CD4-positive, alpha-beta T cell treated with Interferon gamma for 1 hour (primary cell): ENCODE measurements at places on chromosomes 6 and 20.
A peak's percentile ranks its signal among the peaks of the same experiment; 100 is the strongest.

GRCh38 chr6:17349427-17349826 lies 44.0 kb upstream of the CAP2 start:
- no peak for DNase-seq

DNA sequence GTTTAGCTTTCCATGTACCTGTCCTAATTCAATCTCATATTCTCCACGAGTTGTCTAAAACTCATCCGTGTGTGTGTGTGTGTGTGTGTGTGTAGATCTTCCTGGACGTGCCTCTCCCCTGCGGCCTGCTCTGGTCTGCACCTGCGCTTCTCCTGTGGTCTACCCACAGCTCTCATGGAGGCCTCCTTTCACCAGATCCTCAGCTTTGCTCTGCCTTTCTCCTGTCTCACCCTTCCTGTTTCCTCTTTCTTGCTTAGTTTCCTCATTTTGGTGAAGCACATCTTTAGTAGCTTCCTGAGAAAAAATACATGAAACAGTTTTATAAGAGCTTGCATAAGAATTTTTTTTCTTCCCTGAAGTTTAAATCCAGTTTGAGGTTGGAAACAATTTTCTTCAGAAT lies 18.1 kb downstream of the SLX4IP start:
- peak; percentile 36 for DNase-seq

GRCh38 chr6:121873595-121873994 lies 438.1 kb downstream of the GJA1 start:
- no peak for DNase-seq

- DNase-seq, result no peak
Measured at GRCh38 chr6:89792881-89793280, 26.7 kb downstream of the MDN1 start.

- DNase-seq, result no peak
Measured at GRCh38 chr20:528923-529604, 14.5 kb downstream of the CSNK2A1 start.

DNA sequence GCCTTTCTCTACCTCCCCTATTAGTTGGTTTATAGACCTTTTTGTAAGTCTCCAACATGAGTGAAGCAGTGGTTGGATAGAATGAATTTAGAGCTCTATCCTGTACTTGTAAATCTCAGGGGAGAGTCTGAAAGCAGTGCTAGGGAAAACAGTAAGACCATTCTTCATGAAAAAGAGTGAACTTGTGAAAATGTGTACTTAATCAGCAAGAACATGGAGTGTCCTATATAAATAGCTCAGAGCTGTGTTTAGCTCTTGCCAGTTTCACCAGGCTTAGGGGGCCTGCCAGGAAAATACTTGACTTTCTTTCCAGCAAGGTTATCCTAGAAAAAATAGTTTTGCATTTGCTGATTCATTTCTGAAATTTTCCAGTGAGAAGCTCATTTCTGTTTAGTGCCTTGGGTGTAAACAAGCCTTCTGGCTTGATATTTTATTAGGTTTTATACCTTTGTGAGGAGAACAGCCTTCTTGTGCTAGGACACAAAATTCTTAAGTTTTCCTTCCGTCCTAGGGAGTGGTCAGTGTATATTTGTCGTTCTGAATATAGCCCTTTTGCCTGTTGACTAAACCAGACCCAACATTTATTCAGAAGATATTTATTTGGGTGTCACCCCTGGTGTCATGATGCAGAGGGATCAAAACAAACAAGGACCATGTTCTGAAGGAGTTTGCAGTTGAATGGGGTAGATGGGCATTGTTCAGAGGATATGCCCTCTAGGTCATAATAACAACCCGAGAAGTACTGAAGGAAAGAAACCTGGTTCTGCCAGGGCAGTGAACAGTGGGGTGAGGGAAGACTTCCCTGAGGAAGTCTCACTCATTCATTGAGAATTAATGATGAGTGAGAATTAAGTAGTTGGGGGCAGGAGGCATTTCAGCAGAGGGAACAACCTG lies 7.6 kb downstream of the ARFGEF2 start:
- no peak for DNase-seq

GRCh38 chr6:165753506-165753905 lies 90.5 kb upstream of the PDE10A start:
- DNase-seq, result no peak

- no peak for DNase-seq
Measured at GRCh38 chr6:167552961-167553735, 228.3 kb downstream of the TTLL2 start.

DNA sequence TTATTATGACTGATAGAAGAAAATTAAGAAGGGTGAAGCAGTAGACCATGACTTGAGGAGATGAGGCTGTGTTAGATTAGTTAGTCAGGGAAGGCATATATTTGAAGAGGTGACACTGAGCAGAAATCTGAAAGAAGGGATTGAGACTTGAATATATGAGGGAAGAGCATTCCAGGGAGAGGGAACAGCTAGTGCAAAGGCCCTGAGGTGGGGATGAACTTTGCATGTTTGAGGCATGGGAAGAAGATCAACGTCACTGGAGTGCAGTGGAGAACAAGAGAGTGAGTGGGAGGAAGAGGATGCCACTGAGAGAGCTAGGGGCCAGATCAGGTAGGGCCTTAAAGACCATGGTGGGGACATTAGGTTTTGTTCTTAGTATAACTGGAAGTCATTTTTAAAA lies 119.0 kb downstream of the ZDHHC14 start:
- DNase-seq, result no peak

- no peak for DNase-seq
Measured at GRCh38 chr6:153032255-153032882, 29.9 kb upstream of the MTRF1L start.

GRCh38 chr20:36572701-36573102 lies 695 bp upstream of the TGIF2 start:
- peak; percentile 68 for DNase-seq

GRCh38 chr6:54134935-54135334 lies 23.7 kb downstream of the MLIP start:
- DNase-seq, result no peak

GRCh38 chr6:98574984-98575383 lies 259.4 kb upstream of the POU3F2 start:
- DNase-seq, result no peak

DNA sequence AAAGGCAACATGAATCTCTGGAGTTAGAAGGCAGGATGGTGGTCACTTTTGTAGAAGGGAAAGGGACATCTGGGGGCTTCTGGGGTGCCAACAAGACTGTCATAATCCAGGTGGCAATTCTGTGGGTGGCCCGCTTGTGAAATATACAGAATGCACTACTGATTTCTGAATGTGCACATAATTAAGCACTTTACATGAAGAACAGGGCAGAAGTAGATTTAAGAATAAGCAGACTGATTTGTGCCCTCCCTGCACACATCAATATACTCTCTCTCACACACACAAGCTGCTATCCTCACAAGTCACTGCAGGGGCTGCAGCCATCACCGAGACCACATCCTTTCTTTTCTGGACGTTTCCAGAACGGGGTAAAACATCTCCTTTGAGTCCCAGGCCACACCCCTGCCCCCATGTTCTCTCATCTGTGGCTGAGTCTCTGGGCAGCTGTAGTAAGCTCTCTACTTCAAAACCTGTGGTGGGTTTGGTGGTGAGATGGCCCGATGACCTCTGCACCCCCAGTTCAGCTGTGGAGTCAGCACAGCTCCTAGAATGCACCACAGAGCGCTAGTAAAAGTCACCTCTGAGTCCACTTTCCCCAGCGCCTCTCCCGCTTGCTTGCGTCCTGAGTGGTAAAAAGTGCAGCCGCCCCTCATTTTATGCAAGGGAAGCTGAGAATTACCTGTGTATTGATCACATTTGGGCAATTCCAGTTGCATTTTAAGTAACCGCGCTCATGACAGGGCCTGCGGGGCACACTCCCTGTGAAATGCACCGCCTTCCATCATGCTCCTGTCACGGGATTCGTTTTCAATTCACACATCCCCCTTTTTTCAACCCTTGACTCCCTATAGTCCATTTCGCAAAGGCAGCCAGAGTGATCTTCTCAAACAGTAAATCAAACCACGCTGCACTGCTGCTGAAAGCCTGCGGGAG lies 115.5 kb downstream of the NFATC2 start:
- DNase-seq, result no peak

GRCh38 chr6:35808688-35809087 lies 3.5 kb downstream of the LHFPL5 start:
- DNase-seq, result no peak

- no peak for DNase-seq
Measured at GRCh38 chr20:60062431-60063047, 104.3 kb downstream of the CDH26 start.

- DNase-seq, result no peak
Measured at GRCh38 chr6:15761045-15761502, 98.2 kb upstream of the DTNBP1 start.

DNA sequence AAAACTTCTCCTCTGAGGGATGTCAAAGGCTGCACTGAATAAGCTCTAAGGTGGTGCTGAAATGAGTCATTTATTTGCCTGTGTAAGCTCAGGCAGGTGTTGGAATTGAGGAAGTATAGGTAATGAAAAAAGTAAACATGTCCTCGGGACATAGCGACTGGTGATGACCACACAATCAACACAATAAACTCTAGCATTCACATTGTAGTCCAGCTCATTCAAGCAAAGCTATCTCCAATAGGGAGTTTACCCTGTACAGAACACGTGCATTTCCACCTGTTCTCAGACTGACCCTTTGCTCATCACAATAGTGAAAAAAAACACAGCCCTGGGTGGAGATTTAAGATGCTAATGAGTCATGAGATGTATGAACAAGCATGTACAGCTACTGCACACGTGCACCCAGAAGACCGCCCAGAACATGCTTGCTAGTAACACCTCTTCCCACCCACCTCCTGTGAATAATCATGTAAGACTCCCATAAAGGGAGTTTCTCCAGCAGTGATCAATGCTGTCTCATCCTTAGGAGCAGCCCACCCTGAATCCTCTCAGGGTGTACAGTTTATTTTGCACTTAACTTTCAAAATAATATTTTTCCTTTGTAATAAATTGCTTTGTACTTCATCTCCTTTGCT lies 33.0 kb upstream of the POU5F1 start:
- DNase-seq, result peak; percentile 64

DNA sequence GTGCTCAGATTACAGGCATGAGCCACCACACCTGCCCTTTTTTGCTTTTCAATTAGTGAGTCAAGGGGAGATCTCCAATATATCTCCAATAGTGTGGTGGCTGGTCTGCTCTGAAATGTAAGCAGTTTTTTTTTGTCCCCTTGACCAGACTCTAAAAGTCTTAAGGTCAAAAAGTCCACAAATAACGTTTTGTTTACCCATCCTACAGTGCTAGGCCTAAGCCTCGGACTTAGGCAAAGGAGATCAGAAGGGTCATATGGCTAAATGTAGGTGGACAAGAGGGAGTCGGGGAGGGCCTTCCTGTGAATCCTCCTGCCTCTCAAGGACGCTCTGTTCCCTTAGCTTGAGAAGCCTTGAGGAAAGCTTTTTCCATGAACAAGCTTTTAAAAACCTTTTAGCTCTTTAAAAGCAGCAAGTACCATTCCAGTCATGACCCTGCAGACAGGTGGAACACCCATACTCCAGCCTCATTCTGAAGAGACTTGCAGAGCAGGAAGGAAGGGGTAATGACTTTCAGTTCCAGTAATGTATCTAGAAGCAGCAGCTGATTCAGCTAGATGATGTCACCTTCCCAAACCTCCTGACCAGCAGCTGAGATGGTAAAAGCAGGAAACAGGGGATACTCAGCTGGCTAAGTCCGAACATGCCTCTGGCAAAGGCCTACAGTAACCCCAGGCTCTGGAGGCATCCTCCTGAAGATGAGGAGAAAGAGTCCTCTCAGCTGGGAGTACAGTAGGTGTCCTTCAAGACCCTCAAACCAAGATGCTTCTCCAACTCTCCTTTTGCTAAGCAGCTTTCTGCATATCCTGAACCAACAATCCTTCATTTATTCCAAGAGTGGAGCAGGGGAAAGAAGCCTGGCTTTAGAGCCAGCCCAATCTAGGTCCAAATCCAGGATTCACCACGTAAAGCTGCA lies 23.6 kb downstream of the BCL2L1 start:
- no peak for DNase-seq

DNA sequence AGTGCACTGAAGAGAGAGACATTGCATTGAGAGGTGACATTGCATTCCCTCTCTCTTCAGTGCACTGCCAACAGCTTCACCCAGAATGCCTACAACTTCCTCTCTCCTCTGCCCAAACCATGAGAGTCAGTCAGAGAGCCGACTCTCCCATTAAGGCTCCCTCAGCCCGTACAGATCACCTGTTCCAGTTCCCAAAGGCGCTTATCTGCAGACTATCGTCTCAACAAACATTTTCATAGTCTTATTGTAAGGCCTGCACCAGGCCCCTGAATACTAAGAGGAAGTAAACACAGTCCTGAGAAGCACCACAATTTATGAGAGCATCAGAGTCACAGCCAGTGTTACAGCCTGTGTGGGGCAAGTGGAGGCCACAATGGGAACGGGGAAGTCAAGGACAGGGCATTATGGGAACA lies 53.7 kb downstream of the GFOD1 start:
- no peak for DNase-seq

GRCh38 chr6:32947552-32948465 lies 5.1 kb downstream of the HLA-DMA start:
- DNase-seq, result peak; percentile 41

DNA sequence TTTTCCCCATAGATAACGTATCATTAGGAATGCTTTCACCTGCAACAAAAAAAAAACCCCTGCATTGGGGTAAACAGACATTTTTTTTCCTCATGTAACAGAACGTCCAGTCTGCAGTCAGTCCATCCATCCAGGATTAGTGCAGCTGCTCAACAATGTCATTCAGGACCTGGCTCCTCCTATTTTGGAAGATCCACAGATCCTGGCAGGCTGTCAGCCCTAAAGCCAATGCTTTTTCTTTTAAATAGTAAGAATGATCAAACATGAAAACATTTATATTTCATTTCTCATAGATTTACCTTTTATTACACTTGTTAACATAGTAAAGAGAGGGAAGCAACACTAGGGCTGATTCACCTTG lies 116.5 kb upstream of the CCDC28A start:
- DNase-seq, result no peak

GRCh38 chr20:625360-625932 lies 15.3 kb upstream of the TCF15 start:
- no peak for DNase-seq

DNA sequence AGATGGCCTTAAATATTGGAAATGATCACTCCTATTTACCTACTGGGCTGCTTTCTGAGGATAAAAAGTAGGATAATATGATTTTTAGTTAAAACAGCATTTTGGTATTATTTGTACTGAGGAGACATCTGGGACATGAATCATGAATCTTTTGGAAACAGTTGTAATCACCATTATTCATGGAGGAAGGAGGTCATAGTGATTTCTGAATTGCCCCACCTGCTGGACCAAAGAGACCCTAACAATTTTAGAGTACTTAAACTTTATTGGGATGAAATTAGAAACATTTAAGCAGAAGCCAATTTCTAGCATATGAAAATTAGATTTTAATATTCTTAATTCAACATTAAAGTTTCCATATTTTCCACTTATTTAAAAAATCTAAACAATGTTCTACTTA lies 108.4 kb upstream of the SIM1 start:
- DNase-seq, result no peak

- peak; percentile 17 for DNase-seq
Measured at GRCh38 chr20:37081717-37082289, 14.0 kb downstream of the RBL1 start.

GRCh38 chr6:37030599-37030998 lies 25.1 kb downstream of the FGD2 start:
- DNase-seq, result no peak

- DNase-seq, result no peak
Measured at GRCh38 chr20:57257701-57258453, 8.6 kb downstream of the BMP7 start.
